CD14-positive monocyte (primary cell): ENCODE measurements at places on chromosomes 3 and 15. TPM values are rescaled to one million over a fixed set of nuclear protein-coding genes. Genes with fewer than 3 reads are reported as not detected.
A peak's percentile ranks its signal among the peaks of the same experiment; 100 is the strongest.

Gene GASK1A
- polyA plus RNA-seq = 0.10 and 0.13 TPM in 2 replicates

DNA sequence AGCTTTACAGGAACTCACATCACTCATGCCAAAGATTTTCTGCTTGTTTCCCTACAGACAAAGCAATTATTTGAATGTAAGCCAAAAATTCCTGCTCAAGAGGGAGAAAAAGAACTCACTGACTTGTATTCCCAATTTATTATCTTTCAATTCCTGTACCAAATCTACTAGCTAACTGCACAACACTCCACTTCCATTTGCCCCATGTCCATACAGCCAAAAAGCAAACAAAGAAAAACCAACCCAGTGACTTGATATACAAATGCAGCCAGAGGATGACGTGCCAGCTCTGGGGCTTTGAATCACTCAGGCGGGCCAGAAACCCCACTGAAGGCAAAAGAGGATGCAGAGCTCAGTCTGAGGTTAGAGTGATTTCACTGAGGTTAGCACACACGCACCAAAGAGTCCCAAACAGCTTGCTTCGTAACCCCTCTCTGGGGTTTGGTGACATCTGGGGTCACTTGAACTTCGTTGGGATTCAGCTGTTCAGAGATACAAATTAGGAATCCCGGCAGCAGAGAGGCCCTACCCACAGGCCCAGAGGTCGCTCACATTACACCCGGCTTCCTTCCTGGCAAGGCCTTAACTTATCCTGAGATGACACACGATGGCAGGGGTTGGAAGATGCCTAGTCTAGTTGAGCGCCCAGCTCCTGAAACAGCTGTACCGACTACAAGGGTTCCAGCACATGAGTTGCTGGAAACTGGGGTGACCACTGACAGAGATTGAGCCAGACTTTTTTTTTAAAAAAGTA is 1.6 kb downstream of the RFTN1 start:
- H3K4me3 ChIP-seq = peak overlapping the region; percentile 97
- no peaks in the 10 kb centered on the region for H3K27me3 ChIP-seq
- DNase-seq = peak; percentile 79
- H3K36me3 ChIP-seq = no peaks in the 10 kb centered on the region
- H3K27ac ChIP-seq = peak overlapping the region; percentile 82

GRCh38 chr3:152357587-152357986 is 88.9 kb downstream of the MBNL1 start:
- H3K27ac ChIP-seq = peak overlapping the region; percentile 38
- no peaks in the 10 kb centered on the region for H3K4me1 ChIP-seq
- peaks cover 13% of the 10 kb centered on the region for H3K36me3 ChIP-seq
- no peak overlapping the region for H3K4me3 ChIP-seq
- H3K27me3 ChIP-seq = no peaks in the 10 kb centered on the region

GRCh38 chr15:79332824-79333510 is 22.1 kb downstream of the TMED3 start:
- H3K36me3 ChIP-seq = no peaks in the 10 kb centered on the region
- no peaks in the 10 kb centered on the region for H3K27me3 ChIP-seq
- no peak for DNase-seq
- H3K27ac ChIP-seq = no peak overlapping the region
- no peaks in the 10 kb centered on the region for H3K4me1 ChIP-seq

DNA sequence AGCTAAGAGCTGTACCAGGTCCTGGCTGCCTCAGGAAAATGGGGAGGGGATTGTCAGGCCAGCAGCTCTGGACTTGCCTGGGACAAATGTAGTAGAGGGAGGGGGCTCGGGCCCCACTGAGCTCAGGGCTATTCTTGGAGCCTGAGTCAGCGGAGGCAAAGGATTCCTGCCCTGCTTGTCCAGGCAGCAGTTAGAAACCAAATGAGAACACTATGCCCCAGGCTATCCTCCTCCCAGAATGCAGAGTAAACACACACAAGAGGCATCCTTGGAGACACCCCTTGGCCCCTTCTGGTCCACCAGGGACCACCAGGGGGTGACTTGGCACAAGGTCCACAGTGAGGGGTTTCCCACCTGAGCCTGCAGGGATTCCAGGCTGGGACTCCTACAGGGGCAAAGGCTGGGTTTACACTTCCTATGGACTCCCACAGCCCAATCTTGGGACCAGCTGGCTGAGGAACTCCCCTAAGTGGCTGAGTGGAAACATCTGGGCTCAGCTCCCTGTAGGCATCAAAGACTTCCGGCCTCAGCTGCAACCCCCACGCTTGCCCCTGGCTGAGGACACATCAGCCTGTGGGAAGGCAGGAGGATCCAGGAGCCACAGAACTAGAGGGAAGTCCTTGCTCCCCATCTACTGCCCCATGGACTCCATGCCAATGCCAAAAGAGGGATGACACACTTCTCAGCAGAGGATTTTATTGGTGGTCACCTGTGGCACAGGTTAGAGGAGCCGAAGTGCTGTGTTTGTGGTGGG is 3.4 kb upstream of the COL7A1 start:
- peaks cover 58% of the 10 kb centered on the region for H3K36me3 ChIP-seq
- no peak overlapping the region for H3K4me3 ChIP-seq
- peaks cover 6% of the 10 kb centered on the region for H3K27me3 ChIP-seq
- DNase-seq = no peak
- peaks cover 14% of the 10 kb centered on the region for H3K4me1 ChIP-seq
- H3K27ac ChIP-seq = no peak overlapping the region

GRCh38 chr3:157438194-157438730 is 1.6 kb downstream of the PTX3 start:
- H3K27me3 ChIP-seq = peaks cover 3% of the 10 kb centered on the region
- H3K36me3 ChIP-seq = peaks cover 22% of the 10 kb centered on the region
- H3K4me1 ChIP-seq = peaks cover 19% of the 10 kb centered on the region
- H3K27ac ChIP-seq = no peak overlapping the region
- H3K4me3 ChIP-seq = peak overlapping the region; percentile 94

GRCh38 chr15:31303726-31304648 is 22.6 kb upstream of the KLF13 start:
- DNase-seq = no peak
- no peaks in the 10 kb centered on the region for H3K36me3 ChIP-seq
- no peaks in the 10 kb centered on the region for H3K27me3 ChIP-seq
- peaks cover 21% of the 10 kb centered on the region for H3K4me1 ChIP-seq
- no peak overlapping the region for H3K27ac ChIP-seq
- no peak overlapping the region for H3K4me3 ChIP-seq

Gene PRSS50
- not detected in 2 replicates for polyA plus RNA-seq

Gene WDR76
- polyA plus RNA-seq = 0.40 TPM

GRCh38 chr3:140597364-140597763 is 80.5 kb upstream of the TRIM42 start:
- no peaks in the 10 kb centered on the region for H3K4me1 ChIP-seq
- H3K27me3 ChIP-seq = no peaks in the 10 kb centered on the region
- H3K4me3 ChIP-seq = no peak overlapping the region
- no peaks in the 10 kb centered on the region for H3K36me3 ChIP-seq
- no peak for DNase-seq
- H3K27ac ChIP-seq = no peak overlapping the region

Gene TRAT1
- polyA plus RNA-seq = 0.04 TPM in 1 of 2 replicates, not detected in the other

DNA sequence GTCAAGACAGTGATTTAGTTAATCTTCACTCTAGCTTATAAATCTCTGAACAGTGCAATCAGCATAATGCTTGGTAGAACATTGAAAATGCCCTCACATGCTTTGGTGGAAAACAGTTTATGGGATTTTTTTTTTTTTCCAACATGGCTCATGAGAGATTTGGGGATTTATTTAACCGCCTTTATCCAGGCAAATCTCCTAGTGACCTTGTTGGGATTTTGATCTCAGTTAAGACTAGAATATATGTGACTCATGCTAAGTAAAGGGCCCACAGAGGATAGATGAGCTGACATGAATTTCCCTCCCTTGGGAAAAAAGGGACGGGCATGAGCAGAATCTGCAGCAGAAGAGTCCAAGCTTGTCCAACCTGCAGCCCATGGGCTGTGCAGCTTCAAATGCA is 18.7 kb downstream of the LRTM1 start:
- H3K27me3 ChIP-seq = no peaks in the 10 kb centered on the region
- no peaks in the 10 kb centered on the region for H3K36me3 ChIP-seq
- no peak for DNase-seq
- no peaks in the 10 kb centered on the region for H3K4me1 ChIP-seq
- no peak overlapping the region for H3K27ac ChIP-seq

- no peak overlapping the region for H3K27ac ChIP-seq
- no peaks in the 10 kb centered on the region for H3K36me3 ChIP-seq
- no peak overlapping the region for H3K4me3 ChIP-seq
- no peak for DNase-seq
- H3K27me3 ChIP-seq = no peaks in the 10 kb centered on the region
- H3K4me1 ChIP-seq = peaks cover 4% of the 10 kb centered on the region
Measured at GRCh38 chr3:186520957-186521842, 23.0 kb downstream of the CRYGS start.

Gene CCDC54
- not detected in 2 replicates for polyA plus RNA-seq
